DMS153 (cell line): ENCODE measurements at places on chromosomes 3 and 15.

DNA sequence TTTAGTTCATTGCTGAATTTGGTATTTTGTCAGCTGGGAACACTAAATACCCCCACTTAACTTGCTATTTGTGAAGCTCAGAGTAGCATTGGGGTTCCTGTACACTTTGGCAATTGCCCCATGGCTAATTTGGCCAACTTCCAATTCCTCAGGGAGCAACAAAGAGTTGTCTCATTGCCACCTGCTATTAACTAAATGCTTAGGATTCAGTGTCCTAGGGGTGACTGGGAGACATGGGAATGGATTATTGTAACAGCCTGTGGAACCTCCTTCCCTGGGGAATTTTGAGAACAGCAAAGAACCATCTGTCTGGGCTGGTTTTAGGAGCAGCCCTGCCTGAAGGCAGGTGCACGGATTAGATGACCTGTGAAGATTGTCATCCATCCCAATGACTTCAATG, 437.4 kb upstream of the TPRG1 start:
- peak; percentile 88 for DNase-seq

DNA sequence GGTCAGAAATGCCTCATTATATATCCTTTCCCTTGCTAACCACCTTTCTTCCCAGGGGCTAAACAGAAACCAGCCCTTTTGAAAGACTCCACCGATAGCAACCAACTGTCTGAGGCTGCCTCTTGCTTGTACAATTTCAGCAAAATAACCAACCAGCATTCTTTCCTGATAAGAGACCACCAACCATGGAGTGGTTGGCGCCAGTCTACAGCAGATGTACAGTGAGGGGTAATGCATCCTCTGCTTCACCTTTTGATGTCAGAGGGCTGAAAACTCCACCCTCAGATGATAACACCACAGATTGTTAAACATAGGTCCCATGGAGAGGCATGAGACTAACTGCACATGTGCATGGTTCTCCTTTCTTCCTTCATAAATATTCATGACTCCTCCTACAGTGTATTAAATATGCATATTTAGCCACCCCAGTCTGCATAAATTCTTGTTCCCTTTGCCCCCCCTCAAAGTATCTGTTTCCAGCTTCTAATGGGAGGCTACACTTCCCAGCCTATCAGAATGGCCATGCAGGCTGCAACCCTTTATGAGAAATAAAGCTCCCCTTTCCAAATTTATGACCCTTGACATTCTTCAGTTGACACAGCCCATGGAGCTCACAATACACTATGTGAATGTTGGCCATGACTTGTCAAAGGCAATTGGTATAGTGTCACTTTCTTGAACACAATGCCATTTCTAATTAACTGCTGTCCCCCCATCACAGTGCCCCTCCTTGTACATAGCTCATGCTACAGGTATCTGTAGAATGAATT, 48.3 kb downstream of the GABRB3 start:
- DNase-seq: no peak

DNA sequence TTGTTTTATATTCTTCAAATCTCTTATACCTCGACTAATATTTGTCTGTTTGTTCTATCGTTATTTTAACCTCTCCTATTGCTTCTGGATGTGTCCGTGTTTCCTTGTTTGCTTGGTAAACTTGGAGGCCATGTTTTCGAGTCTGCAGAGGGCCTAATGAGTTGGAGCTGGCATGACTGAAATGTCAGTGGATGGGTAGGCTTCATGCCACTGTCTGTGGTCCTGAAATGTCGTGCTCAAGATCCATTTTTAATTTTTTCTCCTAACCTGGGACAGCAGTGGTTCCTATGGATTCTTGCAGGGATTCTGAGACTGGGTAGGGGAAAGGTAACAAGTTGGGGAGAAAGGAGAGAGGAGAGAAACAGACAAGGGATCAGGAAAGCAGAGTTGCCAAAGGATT, 18.8 kb upstream of the GASK1A start:
- no peak for DNase-seq

GRCh38 chr3:134353831-134354611, 20.2 kb downstream of the AMOTL2 start:
- DNase-seq: no peak

- DNase-seq: no peak
Measured at GRCh38 chr15:100944986-100945385, 25.8 kb downstream of the LRRK1 start.

GRCh38 chr3:24832891-24833290, 338.2 kb upstream of the THRB start:
- DNase-seq: no peak

GRCh38 chr3:50405249-50405648, 45.9 kb upstream of the TMEM115 start:
- DNase-seq: no peak

GRCh38 chr3:23537101-23537551, 268.6 kb upstream of the UBE2E1 start:
- no peak for DNase-seq

GRCh38 chr15:52689562-52689961, 10.4 kb upstream of the ATOSA start:
- no peak for DNase-seq

DNA sequence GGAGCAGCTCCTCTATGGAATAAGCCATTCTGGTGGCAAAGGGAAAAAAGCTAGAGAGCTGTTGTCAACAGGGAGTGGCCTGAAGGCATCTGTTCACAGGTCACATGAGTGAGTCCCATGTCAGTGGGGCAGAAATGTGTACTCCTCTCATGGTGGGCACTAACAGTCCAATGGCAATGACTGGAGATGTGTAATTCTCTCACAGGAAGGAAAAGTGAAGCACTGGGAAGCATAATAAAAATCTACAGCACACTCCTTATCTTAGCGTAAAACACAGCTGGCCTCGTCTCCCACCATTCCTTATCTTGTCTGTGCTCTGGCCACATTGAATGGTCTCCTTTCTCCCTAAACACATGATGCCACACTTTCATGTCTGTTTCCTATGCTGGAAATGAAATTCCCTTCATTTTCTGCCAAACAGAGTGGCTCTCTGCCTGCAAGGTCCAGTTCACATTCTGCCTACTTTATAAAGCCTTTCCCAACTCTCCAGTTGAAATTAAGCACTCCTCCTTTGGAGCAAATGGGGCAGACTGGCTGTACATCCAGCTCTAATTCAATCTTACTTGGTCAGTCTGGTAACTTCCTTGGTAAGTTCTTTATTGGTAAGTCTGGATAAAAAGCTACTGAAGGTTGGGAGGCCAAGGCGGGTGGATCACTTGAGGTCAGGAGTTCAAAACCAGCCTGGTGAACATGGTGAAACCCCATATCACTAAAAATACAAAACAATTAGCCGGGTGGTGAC, 139.8 kb downstream of the RPL22L1 start:
- DNase-seq: no peak

GRCh38 chr15:67446449-67446848, 74.5 kb upstream of the C15orf61 start:
- no peak for DNase-seq

DNA sequence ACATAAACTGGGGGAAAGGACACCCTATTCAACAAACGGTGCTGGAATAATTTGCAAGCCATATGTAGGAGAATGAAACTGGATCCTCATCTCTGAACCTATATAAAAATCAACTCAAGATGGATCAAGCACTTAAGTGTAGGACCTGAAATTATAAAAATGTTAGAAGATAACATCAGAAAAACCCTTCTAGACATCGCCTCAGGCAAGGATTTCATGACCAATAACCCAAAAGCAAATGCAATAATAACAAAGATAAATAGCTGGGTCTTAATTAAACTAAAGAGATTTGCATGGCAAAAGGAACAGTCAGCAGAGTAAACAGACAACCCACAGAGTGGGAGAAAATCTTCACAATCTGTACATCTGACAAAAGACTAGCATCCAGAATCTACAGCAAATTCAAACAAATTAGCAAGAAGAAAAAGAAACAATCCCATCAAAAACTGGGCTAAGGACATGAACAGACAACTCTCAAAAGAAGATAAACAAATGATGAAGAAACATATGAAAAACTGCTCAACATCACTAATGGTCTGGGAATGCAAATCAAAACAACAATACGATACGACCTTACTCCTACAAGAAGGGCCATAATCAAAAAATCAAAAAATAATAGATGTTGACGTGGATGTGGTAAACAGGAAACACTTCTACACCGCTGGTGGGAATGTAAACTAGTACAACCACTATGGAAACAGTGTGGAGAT, 408.7 kb downstream of the CNTN6 start:
- no peak for DNase-seq
